ENCODE measurements at places on chromosomes 16 and 17.
A peak's percentile ranks its signal among the peaks of the same experiment; 100 is the strongest.

GRCh38 chr17:9185688-9186284, 164.5 kb downstream of the NTN1 start:
- no peak for DNase-seq

- no peak for DNase-seq
These were observed 6.0 kb upstream of the GLIS2 start for GRCh38 chr16:4309833-4310266.

- no peak for DNase-seq
These were observed 4.3 kb upstream of the TLCD2 start for GRCh38 chr17:1714427-1714979.

DNA sequence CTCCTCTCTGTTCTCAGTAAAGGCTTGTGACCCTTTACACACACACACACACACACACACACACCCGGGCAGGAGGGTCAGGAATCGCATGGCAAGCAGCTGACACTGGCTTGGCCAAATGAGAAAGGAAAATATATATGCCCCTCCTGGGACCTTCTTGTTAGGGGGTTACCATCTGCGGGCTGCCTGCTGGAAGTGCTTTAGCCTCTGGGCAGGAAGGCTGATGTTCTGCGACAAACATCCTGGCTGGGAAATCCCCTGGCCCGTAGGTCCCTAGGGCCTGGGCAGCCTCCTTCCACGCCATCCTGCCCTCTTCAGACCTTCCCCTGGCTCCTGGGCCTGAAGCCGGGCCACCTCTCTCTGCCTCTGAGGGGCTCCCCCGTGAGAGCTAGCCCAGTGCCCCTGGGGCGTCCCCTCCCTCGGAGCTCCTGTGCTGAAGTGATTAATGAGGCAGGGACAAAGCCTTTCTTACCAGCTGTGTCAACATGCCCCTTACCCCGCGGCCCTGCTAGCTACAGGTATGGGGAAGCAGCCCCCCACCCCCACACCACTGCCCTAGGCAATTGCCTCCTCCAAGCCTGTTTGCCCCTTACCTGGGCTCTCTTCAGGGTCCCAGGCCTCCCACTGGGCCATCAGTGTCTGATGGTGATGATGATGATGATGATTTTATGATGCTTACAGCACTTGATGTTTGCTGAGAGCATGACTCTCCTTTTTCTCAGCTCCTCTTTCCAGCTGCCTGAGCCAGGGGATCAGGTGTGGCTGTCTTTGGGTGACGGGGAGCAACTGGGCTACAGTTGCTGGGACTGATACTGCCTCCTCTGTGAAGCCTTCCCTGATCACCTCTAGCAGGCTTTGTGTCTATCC, 32.8 kb upstream of the ETV4 start:
- no peak for DNase-seq

GRCh38 chr17:81021531-81022343, 13.2 kb upstream of the BAIAP2 start:
- DNase-seq: no peak

DNA sequence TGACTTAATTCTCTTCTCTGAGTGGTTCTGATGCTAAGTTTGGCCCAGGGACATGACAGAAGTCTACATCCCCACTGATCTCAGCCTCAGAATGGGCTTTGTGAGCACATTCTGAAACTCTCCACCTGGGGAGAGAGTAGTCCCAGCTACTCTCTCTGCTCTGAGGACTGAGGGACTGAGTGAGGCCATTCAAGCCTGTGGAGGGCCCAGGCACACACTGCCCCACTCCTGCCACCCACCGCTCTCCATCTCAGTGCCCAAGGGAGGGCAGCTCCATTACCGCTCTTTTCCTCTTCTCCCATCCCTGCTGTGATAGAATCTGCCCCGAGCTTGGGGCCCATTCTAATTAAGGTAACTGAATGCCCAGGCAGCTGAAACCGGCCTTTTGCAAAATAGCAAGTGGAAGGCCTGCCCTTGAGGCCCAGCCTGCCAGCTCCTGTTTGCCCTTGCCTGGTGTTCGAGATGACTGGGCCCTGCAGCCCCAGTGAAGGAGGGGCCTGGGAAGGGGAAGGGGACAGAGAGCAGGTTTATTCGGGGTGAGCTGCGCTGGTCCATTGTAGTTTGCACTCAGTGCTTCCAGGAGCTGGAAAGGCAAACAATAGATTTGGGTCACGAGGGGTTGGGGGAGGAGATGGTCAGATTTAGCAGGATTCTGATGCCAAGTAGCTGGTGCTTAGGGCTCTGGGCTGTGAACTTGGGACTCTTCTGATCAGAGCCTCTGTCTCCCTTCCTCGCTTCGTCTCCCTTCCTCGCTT, 76.2 kb downstream of the RAB11FIP4 start:
- no peak for DNase-seq

GRCh38 chr16:86576591-86577313, 1.6 kb upstream of the FOXL1 start:
- DNase-seq: no peak

- no peak for DNase-seq
These were observed 4.7 kb downstream of the ZPBP2 start for GRCh38 chr17:39872751-39873150.

GRCh38 chr17:81295676-81296381, 722 bp upstream of the SLC38A10 start:
- DNase-seq: peak; percentile 24

GRCh38 chr17:42559075-42559474, 2.9 kb upstream of the COASY start:
- DNase-seq: no peak

GRCh38 chr16:2858245-2859025, 465 bp upstream of the PRSS22 start:
- no peak for DNase-seq

- DNase-seq: no peak
These were observed 182.8 kb downstream of the SEC14L1 start for GRCh38 chr17:77323413-77324171.

DNA sequence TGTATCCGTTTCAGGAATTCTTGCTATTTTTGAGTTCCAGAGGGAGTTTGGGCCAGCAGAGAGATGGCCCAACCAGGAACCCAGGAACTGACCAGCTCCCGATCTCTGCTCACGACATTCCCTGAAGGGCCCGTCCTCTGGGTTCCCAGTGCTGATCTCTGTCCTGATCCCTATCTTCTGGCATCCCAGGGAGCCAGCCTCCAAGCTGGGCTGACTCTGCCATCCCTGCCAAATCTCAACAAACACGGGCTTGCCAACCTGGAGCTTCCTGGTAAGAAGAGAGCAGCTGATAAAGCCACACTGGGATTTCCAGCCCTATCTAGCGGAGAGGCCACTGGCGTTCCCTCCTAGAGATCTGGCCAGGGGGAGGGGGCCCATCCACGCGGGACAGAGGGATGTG, 16.2 kb downstream of the GPRC5B start:
- DNase-seq: no peak

GRCh38 chr16:582614-583331, 7.1 kb upstream of the RAB40C start:
- no peak for DNase-seq

- DNase-seq: no peak
These were observed 88.8 kb upstream of the GSE1 start for GRCh38 chr16:85524365-85524629.

- no peak for DNase-seq
These were observed 24.8 kb downstream of the CYB5D2 start for GRCh38 chr17:4167786-4168185.

DNA sequence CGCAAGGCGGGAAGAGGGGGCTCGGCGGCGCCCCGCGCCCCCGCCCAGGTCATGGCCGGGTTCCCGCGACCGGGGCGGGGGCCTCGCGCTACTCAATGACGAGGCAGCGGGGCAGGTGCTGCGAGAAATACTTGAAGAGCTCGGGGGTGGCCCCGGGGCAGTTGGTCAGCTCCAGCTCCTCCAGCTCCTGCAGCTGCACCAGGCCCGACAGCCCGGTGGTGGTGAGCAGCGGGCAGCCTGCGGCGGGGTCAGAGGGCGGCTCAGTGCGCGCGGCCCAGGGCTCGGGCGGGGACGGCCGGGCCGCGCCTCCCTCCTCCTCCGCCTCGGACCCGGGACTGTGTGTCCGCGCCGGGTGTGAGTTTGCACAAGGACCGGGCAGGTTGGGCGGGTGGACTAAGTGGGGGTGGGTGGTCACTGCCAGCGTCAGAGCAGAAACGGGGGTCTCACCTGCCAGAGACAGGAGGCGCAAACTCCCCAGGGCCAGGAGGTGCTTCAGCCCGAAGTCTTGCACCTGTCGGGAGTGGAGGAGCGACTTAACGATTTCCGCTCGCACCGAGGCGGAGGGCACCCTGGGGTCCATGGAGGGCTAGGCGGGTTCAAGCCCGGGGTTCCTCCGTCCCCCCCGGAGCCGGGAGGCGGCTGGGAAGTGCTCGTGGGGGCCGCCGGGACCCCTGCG, 4.1 kb upstream of the WDR24 start:
- DNase-seq: no peak

GRCh38 chr17:83137523-83137922, 58.1 kb downstream of the METRNL start:
- DNase-seq: no peak

DNA sequence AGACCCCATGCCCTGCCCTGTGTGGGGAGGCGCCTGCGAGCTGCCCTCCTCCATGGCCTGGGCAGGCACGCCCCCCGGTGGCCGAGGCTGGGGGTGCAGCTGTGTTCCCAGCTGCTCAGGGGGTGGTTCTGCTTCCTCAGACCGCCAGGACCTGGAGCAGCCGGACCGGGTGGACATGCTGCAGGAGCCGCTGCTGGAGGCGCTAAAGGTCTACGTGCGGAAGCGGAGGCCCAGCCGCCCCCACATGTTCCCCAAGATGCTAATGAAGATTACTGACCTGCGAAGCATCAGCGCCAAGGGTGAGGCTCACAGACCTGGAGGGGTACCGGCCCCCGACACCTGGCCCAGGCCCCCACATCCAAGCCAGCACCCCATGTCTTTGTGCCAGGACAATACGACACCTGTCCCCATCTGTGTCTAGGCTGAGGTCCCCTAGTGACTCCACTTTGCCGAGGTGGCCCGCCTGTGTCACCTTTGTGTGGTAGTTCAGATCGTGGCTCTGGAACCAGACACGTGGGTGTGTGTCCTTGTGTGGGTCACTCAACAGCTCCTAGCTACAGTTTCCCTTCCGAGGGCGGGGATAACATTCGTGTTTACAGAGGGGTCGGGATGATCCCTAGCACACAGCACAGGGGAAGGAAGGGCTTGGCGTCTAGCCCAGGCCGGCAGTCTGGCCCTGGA, 9.3 kb downstream of the GJD3 start:
- DNase-seq: peak; percentile 61

- no peak for DNase-seq
These were observed 78.9 kb downstream of the CMIP start for GRCh38 chr16:81523387-81524115.

- DNase-seq: no peak
These were observed 761 bp downstream of the GAN start for GRCh38 chr16:81315271-81316175.

- DNase-seq: no peak
These were observed at the start of gene CD300E for GRCh38 chr17:74623693-74624093. TSS of gene CD300E (minus strand) at chr17:74623738. CDS start at chr17:74623621, 117 bp downstream.

DNA sequence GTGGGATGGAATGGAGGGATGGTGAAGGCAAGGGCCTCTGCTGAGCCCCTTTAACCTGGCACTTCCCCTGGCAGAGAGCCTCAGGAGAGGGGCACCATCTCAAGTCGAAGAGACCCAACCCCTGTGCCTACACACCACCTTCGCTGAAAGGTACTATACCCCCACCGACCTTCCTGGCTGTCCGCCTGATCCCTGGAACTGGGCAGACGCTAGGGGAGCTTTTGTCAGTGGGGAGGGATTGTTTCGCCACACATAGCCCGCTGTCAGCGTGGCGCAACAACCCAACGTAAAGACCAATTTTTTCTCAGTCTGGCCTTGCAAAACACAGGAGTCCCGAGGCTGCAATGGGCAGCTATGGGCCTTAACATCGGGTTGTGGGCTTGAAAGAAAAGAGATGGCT, 3.1 kb downstream of the PPP1R1B start:
- no peak for DNase-seq

- DNase-seq: peak; percentile 33
These were observed 596 bp downstream of the UNKL start for GRCh38 chr16:1413684-1414531.

- no peak for DNase-seq
These were observed 1011.6 kb downstream of the KCNJ18 start for GRCh38 chr17:22703786-22704441.

GRCh38 chr16:79069121-79069520, 531.4 kb downstream of the MAF start:
- no peak for DNase-seq

DNA sequence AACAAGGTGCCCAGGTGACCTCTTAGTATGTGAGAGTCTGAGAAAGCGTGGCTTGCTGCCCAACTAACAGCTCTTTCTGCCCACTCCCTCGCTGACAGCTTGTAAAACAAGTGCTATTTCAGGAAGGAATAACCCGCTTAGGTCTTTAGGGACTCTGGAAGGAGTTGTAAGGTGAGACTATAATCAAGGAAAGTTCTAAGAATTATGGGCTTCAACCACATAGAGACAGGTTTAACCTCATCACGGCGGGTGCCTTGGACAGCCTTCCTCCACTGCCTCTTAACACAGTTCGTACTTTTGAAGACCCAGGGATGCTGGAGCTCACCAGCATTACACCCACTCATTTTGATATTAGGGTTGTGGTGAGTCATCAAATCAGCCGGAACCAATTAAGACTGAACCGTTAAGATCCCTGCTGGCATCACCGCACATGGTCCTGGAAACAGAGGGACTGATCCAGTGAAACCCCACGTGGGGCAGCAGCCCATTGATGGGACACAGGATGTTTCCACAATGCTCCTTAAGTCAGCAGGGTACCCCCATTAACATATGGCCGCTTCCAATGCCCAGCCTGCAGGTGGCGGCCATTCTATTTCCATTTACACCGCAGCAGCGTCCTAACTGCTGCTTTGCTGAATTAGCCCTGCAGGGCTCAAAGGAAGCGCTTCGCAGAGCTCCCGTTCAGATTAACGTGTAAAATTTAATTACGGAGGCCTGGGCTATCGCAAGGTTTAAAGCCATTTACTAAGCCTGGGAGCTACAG, 176.6 kb upstream of the SDK2 start:
- no peak for DNase-seq

DNA sequence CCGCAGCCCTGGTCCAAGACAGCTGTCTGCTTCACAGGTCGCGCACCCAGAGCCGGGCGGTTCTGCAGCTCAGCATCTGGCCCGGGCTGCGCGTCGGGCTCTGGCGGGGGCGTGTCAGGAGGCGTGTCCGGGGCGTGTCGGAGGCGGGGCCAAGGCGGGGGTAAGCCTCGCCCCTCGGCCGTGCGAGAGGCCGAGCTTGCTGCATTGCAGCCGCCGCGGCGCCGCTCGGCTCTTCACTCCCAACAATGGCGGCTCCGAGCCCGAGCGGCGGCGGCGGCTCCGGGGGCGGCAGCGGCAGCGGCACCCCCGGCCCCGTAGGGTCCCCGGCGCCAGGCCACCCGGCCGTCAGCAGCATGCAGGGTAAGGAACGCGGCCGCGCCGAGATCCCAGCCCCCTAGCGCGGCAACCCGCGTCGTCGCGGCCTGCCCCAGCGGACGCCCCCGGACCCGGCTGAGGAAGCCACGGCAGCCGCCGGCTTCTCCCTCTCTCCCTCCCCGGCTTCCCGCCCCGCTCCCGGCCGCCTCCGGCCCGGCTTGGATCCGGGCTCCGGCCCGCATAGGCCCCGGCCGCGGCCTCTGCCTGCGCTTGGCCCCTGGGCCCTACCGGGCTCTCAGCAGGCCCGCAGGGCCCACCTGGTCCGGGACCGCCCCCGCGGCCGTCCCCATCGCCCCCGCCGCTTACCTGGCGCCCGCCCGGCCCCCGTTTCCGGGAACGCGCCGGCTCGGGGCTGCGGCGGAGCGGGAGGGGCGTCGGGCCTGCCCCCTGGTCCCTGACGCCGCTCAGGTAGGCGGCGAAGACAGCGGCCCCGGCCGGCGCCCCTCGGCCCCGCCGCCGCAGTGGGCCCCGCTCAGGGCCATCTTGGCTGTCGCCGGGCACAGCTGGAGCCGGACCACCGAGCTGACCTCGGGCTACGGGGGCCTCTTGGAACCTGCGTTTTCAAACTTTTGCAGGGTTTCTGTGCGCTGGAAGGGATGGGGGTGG, at the start of gene MAP2K4:
MAP2K4 (plus strand) TSS at position 236 of the 981 bp plus-strand sequence; CDS start at position 246, 10 bp downstream.
- peak; percentile 99 for DNase-seq

Measured in stimulated activated CD4-positive, alpha-beta T cell treated with anti-CD3 and anti-CD28 coated beads, TNF-alpha, amount 100 ng/mL, for 1 hour (primary cell).